HS-5 (cell line): ENCODE measurements at places on chromosomes 5 and 9.

GRCh38 chr9:95626885-95627558 lies 110.3 kb upstream of the PTCH1 start:
- no peak for DNase-seq

- DNase-seq, result no peak
These were observed 24.3 kb downstream of the SPAAR start for GRCh38 chr9:35933550-35934067.

- no peak for DNase-seq
These were observed 485 bp upstream of the HABP4 start for GRCh38 chr9:96449523-96449844.

DNA sequence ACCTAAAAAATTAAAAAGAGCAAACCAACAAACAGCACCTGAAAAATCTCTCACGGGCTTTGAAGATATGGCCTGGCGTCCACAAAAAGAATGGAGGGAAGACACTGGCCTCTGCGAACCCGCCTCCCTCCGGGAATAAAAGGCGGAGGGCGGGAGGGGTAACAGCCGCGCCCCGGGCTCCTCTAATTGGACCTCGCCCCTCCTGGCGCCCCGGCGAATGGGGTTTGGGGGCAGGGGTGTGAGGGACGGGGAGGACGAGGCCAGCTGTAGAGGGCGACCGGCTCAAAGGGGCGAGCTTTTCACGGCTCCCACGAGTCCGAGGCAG lies 753 bp downstream of the FANCC start:
- DNase-seq, result peak; percentile 47
